Nephron progenitor cell (in vitro differentiated cells): ENCODE measurements at places on chromosomes 11 and 22.

DNA sequence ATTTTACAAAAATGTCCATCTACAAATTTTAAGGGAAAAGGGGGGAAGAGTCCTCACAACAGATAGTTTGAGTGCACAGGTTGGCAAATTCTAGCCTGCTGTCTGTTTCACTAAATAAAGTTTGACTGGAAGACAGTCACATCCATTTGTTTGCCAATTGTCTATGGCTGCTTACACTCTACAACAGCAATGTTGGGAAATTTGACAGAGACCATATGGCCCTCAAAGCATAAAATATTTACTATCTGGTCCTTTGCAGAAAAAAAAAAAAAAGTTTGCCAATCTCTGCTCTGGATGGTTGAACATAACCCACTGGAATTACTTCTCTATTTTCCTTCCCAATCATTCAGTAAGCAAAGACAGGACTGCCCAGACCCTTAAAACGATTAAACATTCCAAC lies 88.2 kb downstream of the FCHSD2 start:
- H3K36me3 ChIP-seq, result peaks cover 10% of the 10 kb centered on the region
- no peak for DNase-seq
- H3K27me3 ChIP-seq, result peaks cover 3% of the 10 kb centered on the region
- H3K4me3 ChIP-seq, result no peak overlapping the region
- no peaks in the 10 kb centered on the region for H3K4me1 ChIP-seq

GRCh38 chr11:117419482-117420142 lies 92.0 kb downstream of the CEP164 start:
- H3K27ac ChIP-seq, result no peak overlapping the region
- no peak for DNase-seq
- H3K36me3 ChIP-seq, result no peaks in the 10 kb centered on the region
- H3K27me3 ChIP-seq, result peaks cover 42% of the 10 kb centered on the region
- peaks cover 16% of the 10 kb centered on the region for H3K4me1 ChIP-seq

- no peak overlapping the region for H3K27ac ChIP-seq
- no peak overlapping the region for H3K4me3 ChIP-seq
- H3K4me1 ChIP-seq, result peaks cover 36% of the 10 kb centered on the region
- no peaks in the 10 kb centered on the region for H3K27me3 ChIP-seq
- DNase-seq, result no peak
These were observed 79.5 kb downstream of the RAB30 start for GRCh38 chr11:82992223-82992622.

- peaks cover 35% of the 10 kb centered on the region for H3K4me1 ChIP-seq
- peak within 1 kb of the TSS; percentile 82 for H3K4me3 ChIP-seq
- DNase-seq, result peak; percentile 42
- no peak within 1 kb of the TSS for H3K27ac ChIP-seq
- H3K27me3 ChIP-seq, result peaks cover 55% of the 10 kb centered on the region
These were observed at the start of gene ARHGAP8 for GRCh38 chr22:44752285-44753188. TSS of gene ARHGAP8 (plus strand) at chr22:44752575. CDS start at chr22:44786528, 33,953 bp downstream.

DNA sequence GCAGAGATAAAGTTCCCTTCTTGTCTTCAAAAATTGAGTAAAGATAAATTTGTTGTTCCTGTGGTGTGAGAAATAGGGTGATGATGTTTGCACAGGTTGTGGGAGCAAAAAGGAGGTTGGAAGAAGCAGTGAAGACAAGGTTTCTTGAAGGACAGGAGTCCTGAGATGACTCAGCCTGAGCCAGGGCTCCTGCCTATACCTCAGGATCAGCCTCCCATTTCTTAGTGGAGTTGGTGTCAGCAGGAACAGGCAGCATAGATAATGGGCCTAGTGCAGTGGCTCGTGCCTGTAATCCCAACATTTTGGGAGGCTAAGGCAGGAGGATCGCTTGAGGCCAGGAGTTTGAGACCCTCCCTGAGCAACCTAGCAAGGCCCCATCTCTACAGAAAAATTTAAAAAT lies 28.7 kb downstream of the EIF4G2 start:
- no peak for DNase-seq
- H3K4me1 ChIP-seq, result peaks cover 20% of the 10 kb centered on the region
- H3K4me3 ChIP-seq, result no peak overlapping the region

- peaks cover 48% of the 10 kb centered on the region for H3K4me1 ChIP-seq
- no peak overlapping the region for H3K27ac ChIP-seq
- peaks cover 3% of the 10 kb centered on the region for H3K27me3 ChIP-seq
- H3K4me3 ChIP-seq, result no peak overlapping the region
- no peak for DNase-seq
- peaks cover 37% of the 10 kb centered on the region for H3K36me3 ChIP-seq
These were observed 5.4 kb downstream of the FDX1 start for GRCh38 chr11:110434952-110435779.

DNA sequence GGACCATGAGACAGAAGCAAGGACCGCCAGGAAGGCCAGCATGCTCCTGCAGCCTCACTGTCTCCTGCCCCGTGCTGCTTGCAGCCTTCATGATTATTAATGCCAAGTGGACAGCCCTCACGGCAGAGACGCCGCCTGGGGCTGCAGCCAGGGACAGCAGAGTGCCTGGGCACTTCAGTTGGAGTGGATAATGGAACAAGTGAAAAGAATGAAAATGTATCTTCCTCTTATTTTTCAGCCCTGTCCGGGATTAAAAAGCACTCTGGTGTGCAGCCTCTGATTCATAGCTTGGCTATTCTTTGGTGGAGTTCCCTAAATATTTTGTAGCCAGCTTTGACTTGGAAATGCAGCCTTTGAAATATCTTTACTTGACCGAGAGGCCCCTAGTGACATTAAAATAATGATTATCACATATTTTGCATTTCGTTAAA lies 1404.2 kb downstream of the BRD1 start:
- peaks cover 11% of the 10 kb centered on the region for H3K27me3 ChIP-seq
- H3K4me1 ChIP-seq, result peaks cover 6% of the 10 kb centered on the region
- no peaks in the 10 kb centered on the region for H3K36me3 ChIP-seq
- H3K4me3 ChIP-seq, result no peak overlapping the region
- DNase-seq, result no peak

DNA sequence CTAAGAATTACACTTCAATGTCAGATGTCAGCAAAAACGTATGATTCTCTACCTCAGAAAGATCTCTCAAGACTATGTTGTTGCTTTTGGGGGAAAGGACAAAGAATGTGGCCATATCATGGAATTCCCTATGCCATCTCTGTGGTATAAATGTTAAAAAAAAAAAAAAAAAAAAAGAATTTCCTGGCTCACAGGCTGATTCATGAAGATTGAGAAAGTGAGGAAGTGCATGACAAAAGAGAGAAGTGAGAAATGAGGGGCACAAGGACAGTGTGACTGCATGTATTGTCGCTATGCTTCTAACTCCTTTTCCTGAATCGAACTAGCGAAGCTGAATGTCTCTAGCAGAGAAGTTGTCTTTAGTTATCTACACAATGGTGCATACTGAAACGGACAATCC lies 80.6 kb upstream of the CARD18 start:
- H3K27ac ChIP-seq, result no peak overlapping the region
- H3K36me3 ChIP-seq, result no peaks in the 10 kb centered on the region
- H3K4me1 ChIP-seq, result no peaks in the 10 kb centered on the region
- H3K27me3 ChIP-seq, result peaks cover 3% of the 10 kb centered on the region
- no peak overlapping the region for H3K4me3 ChIP-seq

DNA sequence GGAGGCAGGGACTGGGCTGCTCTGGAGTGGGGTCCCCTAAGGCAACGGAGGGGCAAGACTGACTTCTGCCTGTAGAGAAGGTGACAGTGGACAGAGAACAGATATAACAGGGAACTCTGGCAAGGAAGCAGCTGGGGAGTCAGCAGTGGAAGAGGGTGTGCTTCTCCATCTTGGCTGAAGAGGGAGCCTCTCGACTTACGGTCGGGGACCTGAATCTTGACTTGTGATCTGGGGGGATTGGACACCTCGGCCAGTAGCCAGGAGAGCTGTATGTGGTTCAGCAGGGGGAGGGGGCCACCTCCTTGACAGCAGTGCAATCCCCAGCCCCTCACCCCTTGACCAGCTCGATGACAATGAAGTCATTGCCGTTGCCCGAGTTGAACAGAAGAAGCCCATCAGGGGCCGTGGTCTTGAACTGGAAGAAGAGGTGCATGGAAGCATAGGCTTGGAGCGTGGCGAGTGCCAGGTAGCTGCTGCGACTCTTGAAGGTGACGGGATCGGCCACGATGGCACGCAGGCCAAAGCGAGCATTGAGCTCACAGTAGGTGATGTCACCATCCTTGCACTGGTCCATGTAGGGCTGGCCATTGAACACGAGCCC lies 60.0 kb downstream of the SLC22A12 start:
- peaks cover 56% of the 10 kb centered on the region for H3K27me3 ChIP-seq
- DNase-seq, result peak; percentile 34
- no peaks in the 10 kb centered on the region for H3K36me3 ChIP-seq
- peaks cover 40% of the 10 kb centered on the region for H3K4me1 ChIP-seq
- H3K27ac ChIP-seq, result no peak overlapping the region
